ENCODE measurements at places on chromosomes 1 and 21.

- no peak for DNase-seq
Measured at GRCh38 chr1:111272081-111272480, 18.6 kb upstream of the CHIA start.

DNA sequence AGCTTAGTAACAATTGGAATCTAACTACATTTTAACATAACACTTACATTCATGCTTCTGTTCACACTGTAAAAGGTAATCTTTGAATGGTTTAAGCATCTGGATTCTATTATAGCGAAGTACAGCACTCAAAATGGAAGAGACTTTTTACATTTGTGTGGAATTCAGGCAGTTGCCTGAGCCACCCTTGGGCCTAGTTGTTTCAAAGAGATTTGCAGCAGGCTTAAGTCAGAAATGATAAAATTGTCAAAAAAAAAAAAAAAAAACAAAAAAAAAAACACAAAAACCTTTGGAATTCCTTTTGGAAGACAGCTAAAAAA, 199.9 kb downstream of the LYPLAL1 start:
- DNase-seq: no peak

DNA sequence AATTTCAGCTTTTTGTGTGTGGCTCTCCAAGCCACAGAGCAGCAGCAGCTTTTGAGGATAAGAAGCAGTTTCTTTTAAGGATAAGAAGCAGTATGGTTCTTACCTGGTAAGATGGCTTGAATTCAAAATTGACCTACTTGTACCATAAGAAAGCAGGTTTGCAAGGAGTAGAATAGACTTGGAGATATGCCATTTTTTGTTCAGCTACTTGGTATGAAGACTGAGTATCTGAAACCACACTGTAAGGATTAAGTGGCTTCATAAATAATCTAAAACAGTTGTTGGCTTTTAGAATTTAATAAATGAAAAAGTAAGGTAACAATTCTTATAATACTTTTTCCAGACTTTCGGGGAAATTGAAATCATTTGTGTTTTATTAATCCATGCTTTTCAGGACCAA, 74.2 kb downstream of the ATF6 start:
- DNase-seq: no peak

DNA sequence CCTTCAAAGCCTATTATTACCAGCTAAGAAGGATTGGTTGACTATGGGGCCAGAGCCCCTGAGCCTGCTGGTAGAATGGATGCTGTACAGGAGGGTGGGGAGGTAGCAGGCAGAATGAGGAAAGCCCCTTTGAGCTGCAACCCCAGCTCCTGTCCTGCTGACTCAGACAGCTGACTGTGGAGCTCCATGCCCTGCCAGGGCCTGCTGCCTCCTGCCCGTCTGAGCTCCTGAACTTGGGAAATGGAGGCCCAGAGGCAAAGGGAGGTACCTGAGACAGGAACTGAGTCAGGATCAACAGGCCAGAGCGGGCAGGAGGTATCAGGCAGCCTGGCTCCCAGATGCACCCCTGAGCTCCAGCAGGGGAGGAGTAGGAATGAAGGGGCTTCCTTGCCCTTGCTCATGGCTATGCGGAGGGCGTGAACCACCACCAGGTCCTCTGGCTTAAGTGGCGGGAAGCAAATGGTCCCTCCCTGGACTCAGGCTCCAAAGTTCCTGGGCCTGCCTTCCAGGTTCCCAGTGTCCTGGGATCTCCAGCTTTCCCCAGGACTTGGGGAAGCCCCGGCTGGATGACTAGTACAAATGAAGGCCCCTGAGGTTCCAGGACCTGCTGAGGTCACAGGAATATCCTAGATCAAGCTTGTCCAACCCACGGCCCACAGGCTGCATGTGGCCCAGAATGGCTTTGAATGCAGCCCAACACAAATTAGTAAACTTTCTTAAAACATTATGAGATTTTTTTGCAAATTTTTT, 3.9 kb upstream of the SFN start:
- no peak for DNase-seq

GRCh38 chr1:65189576-65190115, 41.6 kb downstream of the AK4 start:
- DNase-seq: no peak

DNA sequence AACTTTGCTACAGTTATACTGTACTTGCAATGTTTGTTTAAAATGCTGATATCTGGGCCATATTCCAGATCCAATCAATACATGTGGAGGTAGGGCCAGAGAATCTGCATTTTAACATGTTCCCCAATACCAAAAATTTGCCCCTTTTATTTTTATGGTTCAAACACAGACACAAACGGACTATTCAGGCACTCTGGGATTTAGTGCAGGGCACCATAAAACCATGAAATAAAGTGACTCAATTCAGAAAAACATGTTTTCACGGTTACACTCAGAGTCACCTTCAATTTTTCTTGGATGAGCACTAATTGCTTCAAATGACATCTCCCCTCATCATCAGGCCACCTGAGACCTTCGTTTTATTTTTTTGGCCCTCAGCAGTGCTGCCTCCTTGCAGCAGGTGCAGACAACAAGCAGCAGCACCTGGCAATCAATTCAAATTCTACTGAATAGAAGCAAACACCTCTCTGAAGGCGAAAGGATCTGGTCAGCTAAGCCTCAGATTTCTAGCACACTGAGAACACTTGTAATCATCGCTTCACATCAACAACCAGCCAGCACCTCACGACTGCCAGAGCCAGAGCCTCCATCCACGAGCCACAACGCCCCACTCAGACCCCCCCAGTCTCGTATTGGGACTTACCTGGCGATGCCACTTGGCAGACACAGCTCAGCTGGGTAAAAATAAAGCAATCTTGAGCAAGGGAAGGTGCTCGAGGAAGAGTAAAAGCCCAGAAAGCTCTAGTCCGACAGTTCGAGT, 1.1 kb downstream of the ERO1B start:
- DNase-seq: no peak

DNA sequence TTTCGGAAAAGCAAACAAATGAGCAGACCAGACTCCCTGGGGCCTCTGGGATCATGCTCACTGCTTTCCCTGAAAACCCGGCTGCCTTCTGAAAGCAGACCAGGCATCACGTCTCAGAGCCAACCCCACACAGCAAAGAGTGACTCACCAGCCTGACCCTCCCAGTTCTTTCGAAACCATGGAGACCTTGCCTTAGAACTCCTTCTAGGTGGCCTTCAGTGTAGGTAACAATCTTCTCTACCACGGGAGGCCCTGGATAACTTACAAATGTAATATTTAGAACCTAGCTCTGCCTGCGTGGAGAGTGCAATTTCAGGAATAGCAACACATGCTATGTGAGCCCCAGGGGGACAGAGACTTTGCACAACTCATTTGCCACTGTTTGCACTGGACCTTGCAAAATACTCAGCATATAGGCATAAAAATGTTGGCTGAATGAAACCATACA, 105.2 kb downstream of the SUSD4 start:
- no peak for DNase-seq

DNA sequence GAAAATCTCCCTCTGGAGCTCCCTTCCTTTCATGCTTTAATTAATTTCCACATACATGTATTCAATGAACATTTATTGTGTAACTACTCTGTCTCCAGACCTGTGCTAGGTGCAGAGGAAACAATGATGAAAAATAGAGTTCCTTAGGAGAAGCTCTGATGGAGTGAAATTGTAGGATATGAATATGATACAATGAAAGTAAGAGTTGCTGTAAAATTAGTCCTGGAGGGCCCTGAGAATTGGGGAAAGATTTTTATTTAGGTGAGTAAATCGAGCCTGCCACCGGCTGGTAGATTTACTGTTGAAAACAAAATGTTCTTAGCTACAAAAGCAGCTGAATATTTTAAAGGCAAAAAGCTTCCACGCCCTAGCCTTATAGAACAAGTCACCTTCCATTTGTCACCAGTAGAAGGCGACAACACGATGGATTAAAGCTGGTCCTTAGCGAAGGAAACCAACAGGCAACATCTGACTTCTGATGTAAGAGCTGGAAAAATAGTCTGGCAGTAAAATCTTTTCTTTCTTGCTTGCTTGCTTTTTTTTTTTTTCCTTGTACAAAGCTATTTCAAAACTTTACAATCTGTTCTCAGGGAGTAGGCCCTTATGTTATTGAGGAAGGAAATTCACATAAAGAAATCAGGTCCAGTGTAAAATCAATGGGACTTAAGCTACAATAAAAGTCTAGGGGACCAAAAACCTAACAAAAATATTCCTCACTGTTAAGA, 82.0 kb upstream of the ROR1 start:
- peak; percentile 87 for DNase-seq

- no peak for DNase-seq
Measured at GRCh38 chr1:18868801-18869424, 9.5 kb upstream of the TAS1R2 start.

- DNase-seq: no peak
Measured at GRCh38 chr1:247407180-247407616, 8.8 kb upstream of the NLRP3 start.

DNA sequence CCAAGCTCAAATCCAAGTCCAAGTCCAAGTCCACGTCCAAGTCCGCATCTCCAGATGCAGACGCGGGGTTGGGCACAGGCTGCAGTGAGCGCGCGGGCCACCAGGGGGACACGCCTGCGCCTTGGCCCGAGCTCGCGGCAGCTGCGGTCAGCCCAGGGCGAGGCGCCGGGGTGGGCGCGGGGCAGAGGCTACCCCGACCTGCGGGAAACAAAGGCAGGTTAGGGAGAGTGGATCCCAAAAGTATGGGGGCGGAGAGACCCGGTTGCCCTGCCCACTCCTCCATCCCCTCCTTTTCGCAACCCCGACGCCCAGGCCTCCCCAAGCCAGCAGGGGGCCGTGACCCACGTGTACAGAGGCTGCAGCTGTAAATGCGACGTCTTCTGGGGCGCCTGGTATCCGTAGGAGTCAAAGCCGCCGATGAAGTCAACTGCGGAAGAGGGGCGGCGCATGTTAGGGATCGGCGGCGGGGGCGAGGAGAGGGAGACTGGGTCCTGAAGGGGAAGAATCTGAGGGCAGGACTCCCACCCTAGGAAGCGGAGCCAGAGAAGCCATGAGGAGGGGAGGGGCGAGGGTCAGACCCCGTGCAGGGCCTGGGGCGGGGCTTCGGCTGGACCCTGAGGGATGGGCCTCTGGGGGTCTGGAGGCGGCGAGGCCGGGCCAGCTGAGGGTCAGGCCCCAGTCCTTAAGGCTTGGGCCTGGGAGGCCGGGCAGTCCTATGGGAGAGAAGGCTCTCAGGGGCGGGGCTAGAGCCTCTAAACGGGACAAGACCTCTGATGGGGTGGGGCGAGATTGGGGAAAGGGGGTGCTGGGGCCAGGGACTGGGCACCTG, 58.0 kb downstream of the NKAIN1 start:
- no peak for DNase-seq

Measured in NCI-H1694 treated with DMSO at 0.1 percent for 48 hours (cell line).